ENCODE measurements at places on chromosomes 3 and 15.

- no peak for DNase-seq
These were observed 787 bp upstream of the SLMAP start for GRCh38 chr3:57755368-57755675.

- no peak for DNase-seq
These were observed 966.1 kb downstream of the AGBL1 start for GRCh38 chr15:87045746-87046145.

- no peak for DNase-seq
These were observed 40.5 kb downstream of the CCNL1 start for GRCh38 chr3:157119369-157119951.

DNA sequence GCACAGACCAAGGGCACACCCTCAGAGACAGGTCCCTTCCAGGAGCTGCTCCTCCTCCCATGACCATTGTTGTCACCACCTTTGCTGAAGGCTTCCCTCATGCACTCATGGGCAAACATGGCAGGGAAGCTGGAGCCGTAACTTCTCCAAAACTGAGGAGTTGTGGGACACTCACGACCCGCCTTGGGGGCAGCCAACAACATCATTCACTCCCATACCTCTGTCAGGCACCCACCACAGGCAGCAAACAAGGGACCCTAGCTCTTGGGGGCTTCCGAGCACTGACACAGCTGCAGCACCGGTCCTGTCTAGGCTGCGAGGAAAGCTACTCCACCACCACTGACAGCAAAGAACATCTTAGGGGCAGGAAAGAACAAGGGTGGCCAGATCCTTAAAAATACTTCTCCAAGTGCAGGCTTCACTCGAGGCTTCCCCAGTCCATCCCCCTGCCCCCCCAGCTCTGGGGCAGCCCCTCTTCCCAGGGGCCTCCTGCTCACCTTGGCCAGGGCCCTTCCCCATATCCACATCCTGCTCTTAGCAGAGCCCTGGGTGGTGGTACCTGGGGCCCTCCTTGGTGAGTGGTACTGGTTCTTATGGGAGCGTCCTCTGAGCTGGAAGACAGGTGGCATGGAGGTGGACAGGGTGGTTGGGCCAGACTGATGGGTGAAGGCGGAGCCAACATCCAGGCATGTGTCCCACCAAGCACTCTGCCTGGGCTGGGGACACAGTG is 28.0 kb upstream of the DUSP7 start:
- DNase-seq: no peak

DNA sequence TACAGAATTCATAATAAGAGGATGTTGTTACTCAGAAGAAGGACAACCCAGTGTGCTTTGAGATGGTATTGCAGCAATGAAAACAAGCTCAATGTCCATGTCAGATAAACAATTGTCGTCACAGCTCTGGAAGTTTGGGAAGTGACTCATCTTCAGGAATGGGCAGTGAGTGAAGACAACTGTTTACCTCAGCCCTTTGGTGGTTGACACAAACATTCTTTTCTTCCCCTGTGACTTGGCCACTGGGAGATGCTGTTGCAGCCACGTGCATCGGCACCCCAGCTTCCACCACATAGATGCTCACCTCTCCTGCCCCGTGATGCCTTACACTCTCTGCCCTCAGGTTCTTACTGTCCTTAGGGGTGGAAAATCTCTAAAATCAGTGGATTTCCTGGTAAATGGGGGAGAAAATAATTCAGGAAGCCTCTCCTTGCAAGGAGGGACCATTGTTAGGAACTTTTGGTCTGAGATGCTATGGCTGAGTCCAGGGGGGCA is 114.1 kb upstream of the GALNT15 start:
- peak; percentile 99 for DNase-seq
